ENCODE measurements at places on chromosomes 2 and 18.

GRCh38 chr2:120955427-120955826 lies 219.8 kb downstream of the GLI2 start:
- DNase-seq, result no peak

GRCh38 chr2:233353101-233353768 lies 1.1 kb upstream of the DGKD start:
- DNase-seq, result no peak

DNA sequence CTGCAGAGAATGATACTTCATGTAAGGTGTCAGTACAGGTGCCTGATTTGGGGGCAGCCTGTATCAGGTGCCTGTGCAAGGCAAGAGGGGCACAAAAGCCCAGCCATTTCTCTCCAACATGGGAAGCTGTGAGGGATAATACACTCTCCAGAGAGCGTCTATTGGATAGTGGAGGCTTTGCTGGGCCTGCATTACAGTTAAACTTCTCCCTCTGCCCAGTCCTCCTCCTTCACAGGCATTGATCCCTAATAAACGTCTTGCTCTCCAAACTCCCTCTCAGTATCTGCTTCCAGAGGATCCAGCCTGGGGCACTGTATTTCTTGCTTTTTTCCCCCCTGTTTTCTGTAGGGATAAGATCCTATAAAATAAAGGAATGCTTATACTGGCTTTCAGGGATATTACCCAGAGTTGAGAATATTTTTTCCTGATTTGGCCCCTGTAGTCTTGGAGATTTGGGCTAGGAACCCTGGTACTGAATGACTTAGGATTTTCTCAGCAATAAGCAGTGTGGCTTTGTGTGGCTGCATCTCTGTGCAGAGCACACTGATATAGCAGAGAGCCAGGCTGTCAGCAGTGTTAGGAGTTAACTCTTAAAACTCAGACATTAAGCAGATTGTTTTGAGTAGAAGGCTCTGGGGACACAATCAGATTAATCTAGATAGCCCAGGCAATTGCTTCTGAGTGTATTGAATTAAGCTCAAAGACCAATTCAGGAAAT lies 330.6 kb downstream of the CYRIA start:
- no peak for DNase-seq

DNA sequence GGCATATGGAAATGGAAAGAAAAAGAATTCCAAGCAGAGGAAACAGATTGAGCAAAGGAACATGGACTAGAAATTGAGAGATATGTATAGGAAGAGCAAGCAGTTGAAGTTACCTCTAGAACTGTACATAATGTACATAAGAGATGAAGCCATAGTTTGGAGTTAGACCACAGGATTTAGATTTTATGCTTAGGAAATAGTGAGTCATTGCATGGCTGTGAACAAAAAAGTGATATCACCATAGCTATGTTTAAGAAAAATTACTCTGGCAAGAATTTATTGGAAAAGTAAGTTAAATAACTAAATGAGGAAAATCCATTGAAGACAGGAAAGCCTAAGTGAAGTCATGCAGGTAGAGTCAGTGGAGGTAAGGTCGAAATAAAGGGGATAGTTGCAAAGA lies 99.4 kb upstream of the GALNT5 start:
- no peak for DNase-seq

DNA sequence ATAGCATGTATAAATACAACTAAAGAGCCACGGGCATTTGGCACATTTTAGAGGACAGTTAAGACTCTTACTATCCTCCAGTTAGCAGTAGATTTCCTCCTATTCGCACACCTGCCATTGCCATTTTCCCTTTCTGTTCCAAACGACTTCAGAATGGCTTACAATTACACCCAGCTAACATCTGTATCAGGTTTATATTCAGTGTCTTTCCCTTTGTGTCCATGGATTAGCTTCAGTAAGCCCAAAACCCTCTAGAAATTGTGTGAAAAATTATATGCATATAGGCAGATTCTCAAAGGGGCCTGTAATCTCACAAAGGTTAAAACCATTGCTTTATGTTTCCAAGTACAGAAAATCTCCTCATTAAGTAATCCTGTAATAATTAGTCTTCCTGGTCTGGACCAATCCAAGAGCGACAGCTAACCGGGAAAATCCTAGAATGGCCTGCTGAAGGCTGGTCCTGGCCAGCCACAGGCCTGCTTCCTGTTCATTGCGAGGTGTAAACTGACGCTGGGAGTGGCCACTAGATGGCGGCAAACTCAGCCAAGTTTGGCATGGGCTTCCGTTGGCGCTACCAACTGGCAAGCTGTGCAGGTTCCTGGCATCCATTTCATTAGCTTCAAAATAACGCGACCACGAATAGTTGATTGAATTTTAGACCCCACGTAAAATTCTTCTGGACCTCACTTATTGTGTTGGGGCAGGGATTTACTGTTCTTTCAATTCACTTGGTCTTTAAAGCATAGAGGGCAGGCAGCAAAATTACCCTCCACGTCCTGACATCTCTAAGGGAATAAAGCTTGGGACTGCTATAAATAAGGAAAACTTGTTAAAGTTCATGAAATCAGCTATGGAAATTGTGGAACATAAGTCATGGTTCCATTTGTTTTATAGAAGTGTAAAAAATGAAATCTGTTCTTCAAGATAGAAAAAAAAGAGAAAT lies 17.1 kb downstream of the ARHGAP25 start:
- peak; percentile 91 for DNase-seq

DNA sequence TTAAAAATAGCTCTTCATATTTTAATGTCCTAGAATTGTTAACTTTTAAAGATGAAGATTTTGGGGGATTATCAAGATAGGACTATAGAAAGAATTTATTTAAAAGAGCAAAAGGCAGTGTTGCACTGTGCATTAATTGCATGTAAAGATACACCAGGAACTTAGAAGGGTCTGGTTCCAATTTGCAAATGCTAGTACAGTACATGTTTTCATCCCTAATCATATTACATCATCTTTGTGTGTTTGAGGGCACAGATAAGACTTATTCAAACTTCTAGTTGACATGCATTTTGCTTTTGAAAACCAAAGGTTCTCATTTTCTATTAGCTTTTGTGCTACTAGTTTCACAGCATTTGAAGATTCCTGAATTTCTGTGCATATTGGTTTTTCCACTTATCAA lies 231.7 kb upstream of the LYPD1 start:
- DNase-seq, result no peak

GRCh38 chr2:70718241-70718640 lies 49.8 kb downstream of the ADD2 start:
- no peak for DNase-seq

DNA sequence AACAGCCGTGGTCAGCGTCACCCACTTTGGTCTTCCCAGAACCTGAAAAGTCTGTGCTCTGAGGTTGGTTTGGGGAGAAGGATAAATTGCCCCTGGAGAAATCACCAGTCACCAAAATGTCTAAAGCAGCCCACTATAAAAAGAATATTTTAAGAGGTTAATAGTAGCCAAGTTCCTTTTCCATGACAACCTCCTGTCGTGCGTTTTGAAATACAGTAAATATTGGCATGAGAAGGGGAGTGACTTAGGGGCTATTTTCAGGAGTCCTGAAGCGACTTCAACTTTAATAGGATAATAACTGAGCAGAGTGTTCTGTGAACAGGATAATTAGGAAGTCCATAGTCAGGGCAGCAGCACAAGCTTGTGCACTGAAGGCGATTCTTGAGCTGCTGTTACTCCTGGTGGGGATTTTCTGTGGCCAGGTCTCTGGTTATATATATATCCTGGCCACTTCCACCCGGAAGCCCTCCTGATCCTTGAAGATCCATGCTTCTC lies 49.3 kb downstream of the RNF144A start:
- DNase-seq, result no peak

GRCh38 chr18:37424507-37424906 lies 141.1 kb downstream of the CELF4 start:
- no peak for DNase-seq

DNA sequence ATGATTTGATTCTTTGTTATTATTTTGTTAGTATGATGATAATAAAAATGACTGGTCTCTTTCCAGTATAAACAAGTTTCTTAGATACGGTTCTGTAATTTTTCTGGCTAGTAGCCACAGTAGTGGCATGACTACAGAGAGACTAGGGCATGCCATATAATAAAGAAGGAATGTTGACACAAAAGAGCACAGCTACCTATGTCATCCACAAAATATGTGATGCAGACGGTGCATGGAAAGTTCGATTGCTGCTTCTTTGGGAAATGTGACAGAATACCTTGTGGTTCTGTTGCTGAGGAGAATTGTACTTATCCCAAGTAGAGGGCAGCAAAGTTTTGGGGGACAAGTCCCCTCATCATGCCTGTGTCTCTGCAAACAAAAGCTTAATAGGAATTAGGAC lies 26.1 kb upstream of the SETBP1 start:
- DNase-seq, result no peak

DNA sequence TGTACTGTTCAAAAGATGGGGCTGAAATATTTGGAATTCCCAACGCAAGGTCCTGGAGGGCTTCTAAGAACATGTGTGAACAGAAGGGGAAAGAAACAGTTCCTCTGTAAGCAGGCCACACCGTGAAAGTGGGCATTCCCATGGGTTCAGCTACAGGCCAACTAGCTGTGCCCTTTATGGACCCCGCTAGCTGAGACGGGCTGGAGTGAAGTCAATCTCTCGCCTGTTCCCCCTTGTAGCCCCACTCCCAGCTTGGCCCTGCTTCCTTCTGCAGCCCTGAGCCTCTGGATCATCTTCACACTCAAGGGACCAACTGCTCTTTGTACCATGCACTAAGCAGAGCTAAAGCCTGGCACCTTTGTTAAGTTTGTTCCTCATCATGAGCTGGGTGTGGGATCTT lies 55.4 kb downstream of the POLR1A start:
- no peak for DNase-seq

- no peak for DNase-seq
Measured at GRCh38 chr2:19195661-19196060, 162.8 kb downstream of the OSR1 start.

GRCh38 chr18:7749510-7749981 lies 182.4 kb downstream of the PTPRM start:
- DNase-seq, result no peak

DNA sequence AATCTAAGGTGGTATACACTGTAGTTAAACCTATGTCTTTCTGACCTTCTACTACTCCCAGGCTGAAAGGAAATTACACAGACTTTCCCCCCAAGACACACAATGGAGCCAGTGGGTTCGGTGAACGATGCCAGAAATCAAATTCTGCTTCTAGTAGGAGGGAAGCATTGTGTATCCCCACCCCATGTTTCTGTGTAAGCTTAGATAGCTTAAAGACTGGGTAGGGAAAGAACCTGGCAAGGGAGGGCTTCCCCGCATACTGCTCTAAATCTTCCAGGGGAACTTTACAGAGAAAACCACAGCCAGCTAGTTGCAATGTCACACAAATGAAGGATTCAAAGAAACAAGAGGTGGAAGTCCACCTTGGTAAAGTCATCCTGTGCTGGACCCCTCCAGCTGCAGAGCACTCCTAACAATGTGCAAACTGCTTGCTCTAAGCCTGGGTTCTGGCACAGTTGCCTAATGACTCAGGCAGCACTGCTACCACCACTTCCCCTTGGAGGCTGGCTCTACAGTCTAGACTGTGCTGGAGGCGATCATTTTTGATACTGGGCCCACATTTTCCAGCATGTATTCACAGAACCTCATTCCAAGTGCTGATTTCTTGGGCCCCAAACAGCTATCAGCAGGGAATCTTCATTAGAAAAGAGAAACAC lies 47.5 kb downstream of the TRIB2 start:
- DNase-seq, result no peak

GRCh38 chr18:47595831-47596501 lies 334.5 kb downstream of the SMAD2 start:
- no peak for DNase-seq

All from activated naive CD4-positive, alpha-beta T cell treated with Interleukin-2 at 50 U/mL for 16 hours (primary cell).